ENCODE measurements at places on chromosomes 2 and 18. TPM values are rescaled to one million over a fixed set of nuclear protein-coding genes. Genes with fewer than 3 reads are reported as not detected.

Gene THADA
- 31.0 TPM for polyA plus RNA-seq

Gene DSC2
- 50.6 TPM for polyA plus RNA-seq

Gene WDR12
- 111 TPM for polyA plus RNA-seq

Gene MAP3K19
- polyA plus RNA-seq = 0.14 TPM

Gene VAMP8
- 88.3 TPM for polyA plus RNA-seq

Gene CLHC1
- polyA plus RNA-seq = 40.3 TPM

Gene CYBRD1
- 42.4 TPM for polyA plus RNA-seq
